ENCODE measurements at places on chromosomes 6 and 20.

- H3K4me3 ChIP-seq: no peak overlapping the region
- no peak overlapping the region for H3K27ac ChIP-seq
- H3K36me3 ChIP-seq: no peaks in the 10 kb centered on the region
- H3K27me3 ChIP-seq: no peaks in the 10 kb centered on the region
- DNase-seq: no peak
These were observed 113.9 kb downstream of the LINC00237 start for GRCh38 chr20:20992277-20992676.

- H3K4me1 ChIP-seq: no peaks in the 10 kb centered on the region
- H3K27ac ChIP-seq: no peak overlapping the region
- DNase-seq: no peak
- H3K4me3 ChIP-seq: no peak overlapping the region
- no peaks in the 10 kb centered on the region for H3K36me3 ChIP-seq
These were observed 12.8 kb downstream of the ME1 start for GRCh38 chr6:83417880-83418663.

- no peak overlapping the region for H3K27ac ChIP-seq
- no peak overlapping the region for H3K4me3 ChIP-seq
- H3K4me1 ChIP-seq: peaks cover 9% of the 10 kb centered on the region
- no peaks in the 10 kb centered on the region for H3K27me3 ChIP-seq
These were observed 12.2 kb upstream of the TREM2 start for GRCh38 chr6:41175084-41175483.

DNA sequence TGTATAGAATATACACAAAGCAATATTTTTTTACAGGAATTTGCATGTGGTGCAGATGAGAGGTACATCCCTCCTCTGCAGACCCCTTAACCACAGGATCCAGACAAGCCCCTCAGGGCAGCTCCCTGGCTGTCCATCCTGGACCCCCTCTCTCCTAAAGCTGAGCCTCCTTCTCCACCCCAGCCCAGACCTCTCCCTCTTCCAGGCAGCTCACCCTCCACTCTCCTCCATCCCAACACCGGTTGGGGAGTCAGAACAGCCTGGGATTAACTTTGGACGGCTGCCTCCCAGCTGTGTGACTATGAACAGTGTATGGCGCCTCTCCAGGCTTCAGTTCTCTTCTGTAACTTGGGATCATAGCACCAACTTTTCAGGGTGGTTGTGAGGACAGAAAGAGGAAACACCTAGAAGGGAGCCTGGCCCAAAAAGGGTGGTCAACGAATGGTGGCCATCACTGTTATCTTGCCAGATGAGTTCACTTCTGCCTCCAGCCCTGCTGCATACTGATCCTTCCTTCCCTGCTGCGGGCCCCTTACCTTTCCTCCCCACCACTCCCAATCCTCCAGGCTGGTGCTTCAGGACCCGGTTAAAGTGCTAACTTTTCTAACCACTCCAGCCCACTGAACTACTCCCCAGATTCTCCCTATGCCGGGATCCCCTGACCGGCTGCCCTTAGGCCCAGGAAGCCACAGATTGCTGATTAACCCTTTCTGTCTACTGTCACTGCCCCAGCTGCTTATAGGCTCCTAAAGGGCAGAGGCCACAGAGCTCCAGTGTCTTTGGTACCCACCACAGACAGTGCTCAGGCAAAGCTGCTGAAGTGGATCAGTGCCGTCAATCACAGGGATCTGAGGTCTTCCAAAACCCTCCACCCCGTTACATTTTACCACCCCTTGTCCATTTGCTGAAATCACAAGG is 55.9 kb downstream of the GPR6 start:
- no peak for DNase-seq
- H3K27me3 ChIP-seq: no peaks in the 10 kb centered on the region
- no peak overlapping the region for H3K27ac ChIP-seq
- no peak overlapping the region for H3K4me3 ChIP-seq
- H3K4me1 ChIP-seq: no peaks in the 10 kb centered on the region
- H3K36me3 ChIP-seq: no peaks in the 10 kb centered on the region

DNA sequence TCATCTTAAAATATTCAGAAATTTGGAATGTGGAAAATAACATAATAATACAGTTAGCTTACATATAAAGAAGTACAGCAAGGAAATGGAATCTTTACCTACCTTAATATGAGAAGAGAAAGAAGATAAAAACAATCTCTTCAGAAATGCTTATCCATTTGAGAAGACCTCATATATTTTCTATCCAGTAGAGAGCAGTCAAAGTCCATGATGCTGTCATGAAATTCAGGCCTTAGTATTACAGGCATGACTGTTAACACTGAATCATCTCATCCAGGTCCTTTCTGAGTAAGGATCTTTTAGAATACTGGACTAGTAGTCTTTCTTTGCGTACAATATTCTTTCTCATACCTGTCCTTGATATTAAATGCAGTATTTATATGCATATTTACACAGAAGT is 713.4 kb downstream of the CD109 start:
- H3K4me1 ChIP-seq: no peaks in the 10 kb centered on the region
- H3K4me3 ChIP-seq: no peak overlapping the region
- H3K27ac ChIP-seq: no peak overlapping the region

DNA sequence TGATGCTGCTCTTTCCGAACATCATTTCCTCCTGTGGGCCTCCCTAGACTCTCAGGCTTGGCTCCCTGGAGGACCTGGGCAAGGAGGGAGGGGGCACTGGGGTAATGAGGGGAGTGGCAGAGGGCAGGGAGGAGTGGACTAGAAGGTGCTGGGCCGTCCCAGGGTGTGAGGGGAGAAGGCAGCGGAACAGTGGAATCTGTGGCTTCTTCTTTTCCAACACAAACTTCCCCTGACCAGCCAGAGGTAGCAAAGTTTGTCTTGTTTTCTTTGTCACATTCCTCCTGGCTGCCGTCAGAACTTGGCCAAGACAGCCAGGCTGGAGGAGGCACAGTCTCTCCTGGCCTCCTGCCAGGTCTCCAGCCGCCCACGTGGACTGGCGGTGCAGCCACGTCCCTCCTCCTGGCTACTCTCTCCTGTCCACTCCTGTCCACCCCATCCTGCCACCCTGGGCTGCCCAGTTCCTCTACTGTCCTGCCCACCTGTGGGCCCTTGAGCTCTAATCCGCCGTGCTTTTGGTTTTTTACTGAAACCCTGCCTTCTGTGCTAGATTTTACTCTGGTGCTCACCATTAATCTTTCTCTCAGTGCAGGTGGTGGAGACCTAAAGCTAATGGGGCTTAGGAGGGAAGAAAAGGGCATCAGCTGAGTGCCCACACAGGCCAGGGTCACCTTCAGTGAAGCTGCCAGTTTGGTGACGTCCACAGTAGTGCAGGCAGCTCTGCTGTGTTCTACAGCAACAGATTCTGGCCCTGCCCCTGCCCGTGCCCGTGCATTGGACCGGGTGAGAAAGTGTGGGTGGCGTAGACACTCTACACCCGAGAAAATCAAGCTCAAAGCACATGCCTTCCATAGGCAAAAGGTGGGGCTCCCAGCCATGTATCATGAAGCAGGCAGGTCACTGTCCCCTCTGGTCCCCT is 2.8 kb upstream of the CDSN start:
- no peaks in the 10 kb centered on the region for H3K4me1 ChIP-seq
- no peaks in the 10 kb centered on the region for H3K36me3 ChIP-seq
- H3K27me3 ChIP-seq: no peaks in the 10 kb centered on the region

GRCh38 chr6:87501809-87502572 is 29.2 kb downstream of the SLC35A1 start:
- DNase-seq: no peak
- H3K27me3 ChIP-seq: no peaks in the 10 kb centered on the region
- no peak overlapping the region for H3K27ac ChIP-seq
- no peaks in the 10 kb centered on the region for H3K36me3 ChIP-seq
- no peak overlapping the region for H3K4me3 ChIP-seq

GRCh38 chr6:34154668-34155447 is 9.0 kb upstream of the GRM4 start:
- peak overlapping the region; percentile 43 for H3K4me3 ChIP-seq
- H3K27ac ChIP-seq: no peak overlapping the region
- peaks cover 29% of the 10 kb centered on the region for H3K27me3 ChIP-seq
- H3K36me3 ChIP-seq: no peaks in the 10 kb centered on the region

- no peaks in the 10 kb centered on the region for H3K27me3 ChIP-seq
- no peaks in the 10 kb centered on the region for H3K36me3 ChIP-seq
- H3K27ac ChIP-seq: no peak overlapping the region
- no peak for DNase-seq
These were observed 186.3 kb downstream of the PLCB4 start for GRCh38 chr20:9255171-9255570.

GRCh38 chr20:35653893-35654292 is 10.8 kb downstream of the CPNE1 start:
- H3K36me3 ChIP-seq: peaks cover 10% of the 10 kb centered on the region
- no peaks in the 10 kb centered on the region for H3K4me1 ChIP-seq
- no peak overlapping the region for H3K4me3 ChIP-seq
- H3K27me3 ChIP-seq: no peaks in the 10 kb centered on the region
- no peak overlapping the region for H3K27ac ChIP-seq

DNA sequence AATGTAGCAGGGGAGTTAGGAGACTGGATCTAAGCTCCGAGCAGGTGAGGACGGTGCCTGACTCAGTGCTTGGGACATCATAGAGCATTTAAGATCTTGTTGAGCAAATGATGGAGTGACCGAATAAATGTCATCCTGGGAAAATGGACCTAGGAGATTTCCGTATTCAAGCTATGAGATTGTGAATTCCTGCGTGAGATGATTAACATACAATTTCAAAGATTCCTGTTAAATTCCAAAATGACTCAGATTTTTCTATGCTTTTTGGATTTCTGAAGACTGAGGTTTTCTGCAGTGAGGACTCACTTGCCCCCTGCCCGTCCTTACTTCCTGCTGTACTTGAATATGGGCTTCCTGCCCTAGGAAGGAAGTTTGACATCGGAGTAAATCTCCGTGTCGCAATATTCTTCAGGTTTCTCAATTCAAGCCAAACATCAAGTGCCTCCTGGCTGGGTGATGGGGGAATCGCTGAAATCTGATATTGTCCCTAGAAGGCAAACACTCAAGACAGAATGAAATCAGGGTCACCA is 5.2 kb downstream of the SYTL3 start:
- H3K27ac ChIP-seq: no peak overlapping the region
- H3K36me3 ChIP-seq: no peaks in the 10 kb centered on the region
- H3K27me3 ChIP-seq: no peaks in the 10 kb centered on the region
- H3K4me1 ChIP-seq: no peaks in the 10 kb centered on the region
- H3K4me3 ChIP-seq: no peak overlapping the region

DNA sequence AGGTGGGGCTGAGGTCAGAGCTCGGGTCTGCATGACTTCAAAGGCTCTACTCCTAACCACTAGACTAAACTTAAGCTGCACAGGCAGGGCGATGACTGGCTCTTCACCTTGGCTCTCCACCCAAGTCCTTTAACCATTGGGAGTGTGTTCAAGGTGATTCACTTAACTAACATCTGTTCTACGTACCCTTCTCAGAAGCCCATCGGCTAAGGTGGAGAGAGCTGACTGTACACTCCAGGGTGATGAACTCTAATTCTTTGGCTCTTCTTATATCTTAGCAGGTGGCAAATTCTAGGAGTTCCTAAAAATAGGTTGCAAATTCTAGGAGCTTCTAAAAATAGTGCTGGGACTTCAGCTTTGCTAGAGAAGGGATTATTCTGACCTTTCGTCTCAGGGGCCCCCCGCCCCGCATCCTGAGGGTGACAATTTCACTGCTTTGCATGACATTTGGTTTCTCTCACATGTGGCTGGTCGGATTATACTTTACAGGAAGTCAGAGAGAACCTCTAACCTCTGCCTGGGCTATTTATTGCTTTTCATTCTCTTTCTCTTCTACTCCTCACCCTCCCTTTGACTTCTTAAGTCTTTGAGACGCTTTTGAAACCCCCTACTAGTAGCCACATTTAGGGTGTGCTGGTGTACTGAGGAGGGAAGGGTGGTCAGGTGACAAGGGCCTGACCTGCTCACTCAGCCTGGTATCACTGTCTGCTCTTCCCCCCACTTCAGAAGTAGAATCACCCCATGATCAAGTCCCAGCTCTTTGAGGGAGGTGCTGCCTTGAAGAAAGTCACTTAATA is 55.5 kb downstream of the PRDM1 start:
- no peak overlapping the region for H3K4me3 ChIP-seq
- DNase-seq: no peak
- H3K27ac ChIP-seq: no peak overlapping the region
- H3K4me1 ChIP-seq: peaks cover 8% of the 10 kb centered on the region

GRCh38 chr6:3484946-3485345 is 28.1 kb upstream of the SLC22A23 start:
- no peaks in the 10 kb centered on the region for H3K36me3 ChIP-seq
- no peak overlapping the region for H3K27ac ChIP-seq
- peaks cover 8% of the 10 kb centered on the region for H3K4me1 ChIP-seq
- no peaks in the 10 kb centered on the region for H3K27me3 ChIP-seq
- H3K4me3 ChIP-seq: no peak overlapping the region

DNA sequence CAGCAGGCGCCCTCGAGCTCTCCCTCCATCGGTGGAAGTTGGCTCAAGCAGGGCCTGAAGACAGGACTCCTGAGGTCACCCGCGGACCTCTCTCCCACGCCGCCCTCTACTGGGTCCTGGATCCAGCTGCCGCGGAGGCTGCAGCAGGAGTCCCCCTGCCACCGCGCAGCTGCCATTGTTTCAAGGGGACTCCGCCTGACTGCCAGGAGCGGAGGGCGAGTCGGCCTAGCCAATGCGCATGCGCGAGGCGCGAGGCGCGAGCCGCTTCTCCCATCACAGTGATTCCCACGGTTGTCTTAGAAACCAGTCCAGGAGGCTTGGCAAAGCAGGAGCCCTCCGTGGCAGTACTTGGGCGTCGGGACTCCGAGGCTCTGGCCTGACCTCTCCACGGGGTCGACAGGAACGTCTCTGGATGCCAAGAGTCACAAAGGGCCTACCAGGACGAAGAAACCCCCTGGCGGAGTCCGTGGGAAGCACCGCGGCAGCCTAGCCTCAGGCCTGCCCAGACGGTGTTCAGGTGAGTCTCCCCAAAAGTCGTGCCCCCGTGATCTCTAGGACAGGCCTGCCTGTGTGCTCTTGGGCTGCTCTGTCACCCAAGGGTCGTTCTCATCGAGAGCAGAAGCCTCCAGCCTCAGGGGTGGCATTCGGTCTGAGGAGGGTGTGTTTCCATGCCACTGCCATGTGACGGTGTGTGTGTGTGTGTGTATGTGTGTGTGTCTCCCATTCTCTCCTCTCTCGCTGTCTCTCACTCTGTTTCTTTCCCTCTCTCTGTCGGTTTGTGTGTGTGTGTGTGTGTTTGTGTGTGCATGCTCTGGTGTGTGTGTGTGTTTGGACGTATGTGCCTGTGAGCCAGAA is 290.6 kb upstream of the ZNF337 start:
- no peaks in the 10 kb centered on the region for H3K36me3 ChIP-seq
- DNase-seq: no peak
- no peaks in the 10 kb centered on the region for H3K4me1 ChIP-seq
- H3K27me3 ChIP-seq: no peaks in the 10 kb centered on the region
- no peak overlapping the region for H3K27ac ChIP-seq

- H3K36me3 ChIP-seq: no peaks in the 10 kb centered on the region
- no peaks in the 10 kb centered on the region for H3K27me3 ChIP-seq
- no peak overlapping the region for H3K27ac ChIP-seq
- no peak overlapping the region for H3K4me3 ChIP-seq
These were observed 283.3 kb upstream of the NRSN1 start for GRCh38 chr6:23842760-23843159.

GRCh38 chr6:30897882-30898281 is 10.1 kb upstream of the GTF2H4 start:
- no peaks in the 10 kb centered on the region for H3K4me1 ChIP-seq
- H3K4me3 ChIP-seq: no peak overlapping the region
- DNase-seq: no peak
- H3K36me3 ChIP-seq: peaks cover 73% of the 10 kb centered on the region
- H3K27me3 ChIP-seq: no peaks in the 10 kb centered on the region
- no peak overlapping the region for H3K27ac ChIP-seq

GRCh38 chr6:152502421-152503188 is 134.6 kb downstream of the SYNE1 start:
- no peak overlapping the region for H3K4me3 ChIP-seq
- H3K27ac ChIP-seq: no peak overlapping the region
- H3K36me3 ChIP-seq: no peaks in the 10 kb centered on the region
- H3K4me1 ChIP-seq: no peaks in the 10 kb centered on the region
- no peak for DNase-seq
- no peaks in the 10 kb centered on the region for H3K27me3 ChIP-seq

Data from H1 (cell line).